ENCODE measurements at places on chromosomes 7 and 10.

GRCh38 chr10:26780793-26781601, 79.8 kb downstream of the ABI1 start:
- no peak for DNase-seq

GRCh38 chr10:124226271-124227054, 133.1 kb upstream of the CHST15 start:
- DNase-seq: no peak

DNA sequence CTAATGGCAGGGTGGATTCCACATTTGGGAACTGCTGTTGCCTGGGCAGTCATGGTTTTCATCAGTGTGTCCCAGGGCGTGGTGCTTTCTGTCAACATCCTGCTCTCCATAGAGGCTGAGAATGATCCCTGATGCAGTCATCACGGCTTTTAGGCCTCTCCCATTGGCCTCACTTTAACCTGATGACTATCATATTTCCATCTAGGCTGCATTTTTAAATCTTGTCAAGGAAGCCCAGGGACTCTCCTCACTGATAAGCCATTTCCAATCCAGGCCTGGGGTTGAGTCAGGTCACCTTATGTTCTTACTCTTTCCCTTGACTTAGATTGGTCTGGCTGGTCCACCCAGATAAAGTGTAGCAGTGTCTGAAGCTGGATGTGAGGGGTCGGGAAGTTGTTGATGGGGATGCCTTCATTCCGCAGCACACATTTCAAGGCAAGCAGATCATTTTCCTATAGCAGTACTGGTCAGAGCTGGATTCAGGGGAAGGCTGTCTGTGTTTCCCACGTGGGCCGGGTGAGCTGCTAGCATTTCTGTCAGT, 177.0 kb downstream of the AUTS2 start:
- DNase-seq: no peak

- DNase-seq: no peak
Observed at GRCh38 chr10:92395271-92395670, 104.3 kb downstream of the MARCHF5 start.

DNA sequence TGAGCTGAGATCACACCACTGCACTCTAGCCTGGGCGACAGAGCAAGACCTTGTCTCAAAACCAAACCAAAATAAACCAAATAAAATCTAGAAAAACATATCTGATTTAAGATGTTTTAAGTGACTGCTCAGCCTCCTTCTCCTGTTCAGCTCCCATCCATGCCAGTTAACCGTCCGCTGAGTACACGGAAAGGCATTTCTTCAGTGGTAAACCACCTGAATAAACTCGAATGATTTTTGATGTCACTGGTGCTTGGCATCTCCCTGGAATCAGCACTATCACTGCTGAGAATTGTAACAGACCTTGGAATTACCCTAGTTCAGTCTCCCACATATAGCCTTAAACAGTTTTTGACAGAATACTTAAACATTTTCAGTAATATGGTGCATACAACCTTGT, 24.1 kb upstream of the NRCAM start:
- no peak for DNase-seq

DNA sequence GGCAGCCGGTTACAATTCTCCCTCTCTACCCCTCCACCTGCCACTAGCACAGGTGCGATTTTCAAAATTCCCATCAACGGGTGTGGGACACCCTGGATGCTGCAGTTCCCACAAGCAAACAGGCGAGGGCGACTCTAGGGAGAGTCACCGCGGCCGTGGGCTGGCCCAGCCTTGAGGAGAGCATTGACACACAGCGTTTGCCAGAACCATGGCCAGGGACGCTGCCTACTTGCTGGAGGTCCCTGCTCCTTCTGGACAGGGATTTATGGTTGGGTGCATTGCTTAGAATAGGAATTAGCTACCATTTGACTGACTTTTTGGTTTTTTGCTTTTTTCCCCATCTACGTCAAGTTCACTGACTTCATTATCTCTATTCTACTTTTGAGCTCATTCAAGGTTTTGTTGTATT, 19.0 kb upstream of the CLDN4 start:
- no peak for DNase-seq

DNA sequence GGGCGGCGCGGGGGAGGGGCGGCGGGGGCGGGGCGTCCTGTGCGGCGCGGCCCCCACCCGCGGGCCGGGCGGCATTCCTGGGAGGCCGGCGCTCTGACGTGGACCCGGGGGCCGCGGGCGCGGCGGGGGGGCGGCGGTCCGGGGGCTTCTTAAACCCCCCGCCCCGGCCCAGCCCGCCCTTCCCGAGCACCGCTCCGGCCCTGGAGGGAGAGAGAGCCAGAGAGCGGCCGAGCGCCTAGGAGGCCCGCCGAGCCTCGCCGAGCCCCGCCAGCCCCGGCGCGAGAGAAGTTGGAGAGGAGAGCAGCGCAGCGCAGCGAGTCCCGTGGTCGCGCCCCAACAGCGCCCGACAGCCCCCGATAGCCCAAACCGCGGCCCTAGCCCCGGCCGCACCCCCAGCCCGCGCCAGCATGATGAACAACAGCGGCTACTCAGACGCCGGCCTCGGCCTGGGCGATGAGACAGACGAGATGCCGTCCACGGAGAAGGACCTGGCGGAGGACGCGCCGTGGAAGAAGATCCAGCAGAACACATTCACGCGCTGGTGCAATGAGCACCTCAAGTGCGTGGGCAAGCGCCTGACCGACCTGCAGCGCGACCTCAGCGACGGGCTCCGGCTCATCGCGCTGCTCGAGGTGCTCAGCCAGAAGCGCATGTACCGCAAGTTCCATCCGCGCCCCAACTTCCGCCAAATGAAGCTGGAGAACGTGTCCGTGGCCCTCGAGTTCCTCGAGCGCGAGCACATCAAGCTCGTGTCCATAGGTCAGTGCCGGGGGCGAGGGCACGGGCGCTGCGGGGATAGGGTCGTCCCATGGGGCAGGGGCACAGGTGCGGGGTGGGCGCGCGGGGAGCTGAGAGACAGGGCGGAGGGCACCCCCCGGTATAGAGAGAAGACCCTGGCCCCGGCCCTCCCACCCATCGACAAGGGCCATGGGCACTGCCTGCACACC, at the start of gene FLNC:
Gene FLNC, plus strand, starts transcription at position 176 of the 947 bp plus-strand sequence. Its CDS starts 232 bp downstream, at position 408.
- no peak for DNase-seq

DNA sequence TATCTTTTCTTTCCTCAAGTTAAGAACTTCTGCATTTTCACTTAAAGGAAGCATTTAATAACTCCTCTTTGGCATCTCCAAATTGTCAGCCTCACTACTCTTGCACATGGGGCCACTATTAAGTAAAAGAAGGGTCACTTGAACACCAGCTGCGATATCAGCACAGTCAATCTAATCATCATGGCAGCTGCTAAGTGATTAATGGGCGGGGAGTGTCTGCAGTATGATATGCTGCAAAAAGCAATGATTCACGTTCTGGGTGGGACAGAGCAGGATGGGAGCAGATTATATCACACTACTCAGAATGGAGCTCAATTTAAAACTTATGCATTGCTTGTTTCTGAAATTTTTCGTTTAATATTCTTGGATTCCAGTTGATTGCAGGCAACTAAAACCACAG, 447.4 kb upstream of the PFKP start:
- no peak for DNase-seq

DNA sequence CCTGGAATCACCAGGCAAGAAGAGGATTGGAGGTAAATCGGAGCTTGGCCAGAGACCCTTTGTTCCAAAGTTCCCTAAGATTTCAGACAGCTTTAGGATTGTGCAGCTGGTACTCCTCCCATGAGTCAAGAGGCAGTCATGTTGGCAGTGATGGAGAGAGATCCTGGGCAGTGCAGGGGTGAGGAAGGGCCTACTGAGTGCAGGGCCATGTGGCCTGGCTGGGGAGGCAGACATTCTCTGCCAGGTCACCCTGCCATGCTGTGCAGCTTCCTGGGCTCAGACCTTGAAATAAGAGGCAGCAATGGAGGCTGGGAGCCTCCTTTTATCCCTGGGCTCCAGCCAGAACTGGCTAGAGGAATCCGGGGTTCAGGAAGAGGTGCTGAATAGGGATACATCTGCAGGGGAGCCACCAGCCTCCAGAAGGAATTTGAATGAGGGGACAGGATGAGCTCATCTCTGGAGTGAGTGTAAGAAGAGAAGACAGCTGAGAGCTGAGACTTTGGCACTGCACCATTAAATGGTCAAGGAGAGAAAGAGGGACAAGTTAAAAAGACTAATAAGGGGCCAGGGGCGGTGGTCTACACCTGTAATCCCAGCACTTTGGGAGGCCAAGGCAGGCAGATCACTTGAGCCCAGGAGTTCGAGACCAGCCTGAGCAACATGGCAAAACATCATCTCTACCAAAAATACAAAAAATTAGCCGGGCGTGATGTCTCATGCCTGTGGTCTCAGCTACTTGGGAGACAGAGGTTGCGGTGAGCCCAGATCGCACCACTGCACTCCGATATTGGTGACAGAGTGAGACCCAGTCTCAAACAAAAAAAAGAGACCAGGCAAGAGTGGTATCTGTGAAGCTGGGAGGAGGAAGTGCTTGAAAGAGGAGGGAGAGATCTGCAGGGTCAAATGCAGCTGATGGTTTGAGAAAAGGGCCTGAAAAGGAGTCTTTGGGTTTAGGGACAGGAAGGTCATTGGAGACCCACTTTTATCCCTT, 12.0 kb downstream of the SFTPD start:
- no peak for DNase-seq

DNA sequence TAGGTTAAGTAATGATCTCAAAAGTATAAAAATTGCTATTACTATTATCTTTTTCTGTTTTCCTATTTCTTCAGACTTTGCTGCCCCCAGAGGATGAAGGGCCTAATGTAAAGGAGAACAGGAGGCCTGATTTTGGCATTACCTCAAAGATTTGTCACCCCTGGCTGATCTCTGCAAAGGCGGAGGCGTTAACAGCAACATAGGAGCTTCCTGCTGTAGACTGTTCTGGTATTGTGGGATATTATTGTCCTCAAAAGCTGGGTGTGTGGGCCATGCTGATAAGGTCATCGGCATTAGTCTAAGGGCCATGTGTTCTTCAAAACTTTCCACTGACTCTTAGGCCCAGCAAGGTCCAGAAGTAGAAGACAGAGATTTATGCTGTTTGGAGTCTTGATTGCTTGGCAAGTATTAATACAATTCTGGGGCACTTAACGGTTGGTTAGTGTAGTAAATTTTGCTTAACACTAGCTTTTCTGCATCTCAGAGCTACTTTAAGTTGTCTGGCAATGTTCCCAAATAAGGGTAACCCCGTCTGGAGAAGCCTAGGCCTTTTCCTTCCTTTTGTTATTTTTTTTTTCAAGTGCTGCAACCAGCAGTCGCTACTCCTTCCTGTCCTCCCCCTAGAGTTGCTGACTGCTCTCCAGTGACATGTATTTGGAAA, 14.0 kb upstream of the ENTPD1 start:
- no peak for DNase-seq

DNA sequence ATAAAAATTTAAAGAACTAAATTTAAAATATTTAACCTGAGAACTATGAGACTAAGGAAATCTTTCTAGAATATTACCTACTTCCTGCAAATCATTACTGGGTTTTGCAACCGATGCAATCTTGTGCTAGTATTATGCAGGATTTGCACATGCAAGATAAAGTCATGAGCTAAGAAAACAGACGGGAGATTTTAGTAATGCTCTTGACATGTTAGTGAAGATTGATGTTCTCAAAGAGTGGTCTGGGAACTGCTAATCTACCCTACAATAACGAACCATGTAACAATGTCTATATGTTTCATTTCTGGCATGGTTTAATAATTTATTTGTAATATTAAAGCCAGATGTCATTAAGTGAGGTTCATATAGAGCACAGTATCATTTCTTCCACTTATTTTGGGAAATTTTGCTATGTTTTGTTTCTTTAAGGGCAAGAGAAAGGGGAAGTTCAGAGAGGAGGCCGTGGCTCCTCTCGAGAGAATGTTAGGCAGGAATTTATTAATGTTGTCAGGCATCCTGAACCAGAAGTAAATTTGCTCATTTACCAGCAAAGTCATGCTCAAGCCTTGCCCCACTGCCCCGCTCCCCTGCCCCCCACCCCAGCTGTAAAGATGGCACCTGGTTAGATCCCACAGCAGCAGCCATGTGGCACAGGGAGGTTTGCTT, 22.8 kb downstream of the LRRC17 start:
- DNase-seq: no peak

DNA sequence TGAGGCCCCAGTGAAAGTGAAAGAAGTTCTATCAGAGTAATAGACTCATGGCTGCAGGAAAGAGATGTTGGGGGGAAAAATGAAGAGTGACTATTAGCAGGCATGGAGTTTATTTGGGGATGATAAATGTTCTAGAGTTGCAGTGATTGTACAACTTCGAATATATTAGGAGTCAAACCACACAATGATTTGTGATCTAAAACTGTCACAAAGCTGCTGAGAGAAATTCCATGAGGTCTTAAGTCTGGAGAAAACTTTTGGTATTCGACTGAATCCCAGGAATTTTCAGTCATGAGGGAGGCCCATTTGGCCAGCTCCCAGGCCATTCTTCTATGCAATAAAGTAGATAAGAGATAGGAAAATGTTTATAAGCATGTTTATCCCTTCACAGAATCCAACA, 55.9 kb upstream of the UNC5B start:
- no peak for DNase-seq

DNA sequence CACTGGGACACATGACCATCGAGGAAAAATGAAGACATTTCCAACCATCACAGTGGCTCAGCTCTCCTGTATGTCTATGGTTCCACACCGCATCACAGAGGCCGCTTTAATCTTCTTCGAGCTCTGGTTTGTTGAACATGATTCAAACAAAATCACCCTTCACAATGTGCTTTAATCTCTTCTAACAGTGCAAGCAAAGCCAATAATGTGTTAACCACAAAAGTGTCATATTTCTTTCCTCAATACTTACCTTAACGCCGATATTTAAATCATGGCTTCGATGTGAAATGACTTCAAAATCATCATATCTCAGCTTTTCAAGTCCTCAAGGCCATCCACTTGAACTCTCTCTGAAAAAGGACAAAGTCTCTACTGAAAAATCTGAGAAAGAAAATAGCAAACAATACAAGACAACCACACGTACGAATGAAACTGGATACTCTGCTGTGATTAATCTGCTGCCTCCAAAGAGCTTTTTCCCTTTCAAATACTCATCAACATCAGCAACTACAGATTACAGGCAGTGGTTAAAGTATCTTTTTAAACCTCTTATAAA, 23.0 kb upstream of the SVIL start:
- DNase-seq: no peak

- peak; percentile 84 for DNase-seq
Observed at GRCh38 chr10:1631282-1631681, 106.0 kb downstream of the ADARB2 start.

DNA sequence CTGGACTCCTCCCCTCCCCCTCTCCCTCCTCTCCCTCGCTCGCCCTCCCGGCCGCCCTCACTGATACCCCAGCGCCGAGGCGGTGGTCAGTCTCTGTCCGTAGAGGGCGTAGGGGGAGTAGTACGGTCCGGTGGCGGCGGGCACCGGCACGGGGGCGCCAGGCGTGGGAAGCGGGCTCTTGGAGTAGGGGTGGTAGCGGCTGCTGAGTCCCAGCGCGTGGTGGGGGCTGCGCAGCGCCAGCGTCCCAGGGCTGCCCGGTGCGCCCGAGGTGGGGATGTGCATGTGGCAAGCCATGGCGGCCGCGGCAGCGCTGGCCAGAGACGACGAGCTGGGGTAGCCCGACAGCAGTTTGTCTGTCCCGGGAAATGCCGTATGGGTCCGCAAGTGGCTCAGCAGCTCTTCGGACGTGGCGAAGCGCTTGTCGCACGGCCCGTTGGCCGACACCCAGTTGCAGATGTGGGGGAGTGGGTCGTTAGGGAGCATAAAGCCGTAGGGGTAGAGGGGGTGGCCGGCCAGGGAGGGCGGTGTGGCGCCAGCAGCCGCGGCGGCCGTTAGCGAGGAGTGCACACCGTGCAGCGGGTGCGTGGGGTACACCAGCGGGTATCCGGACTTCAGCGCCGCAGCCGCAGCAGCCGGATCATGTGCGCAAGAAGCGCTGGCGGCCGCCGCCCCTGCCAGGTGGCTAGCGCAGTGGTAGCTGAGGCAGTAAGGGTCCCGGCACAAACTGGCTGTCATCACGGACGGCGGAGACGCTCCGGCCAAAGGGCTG, 2.7 kb downstream of the ZNF503 start:
- no peak for DNase-seq

- DNase-seq: no peak
Observed at GRCh38 chr7:958221-959200, 4.0 kb upstream of the ADAP1 start.

Measured in Jurkat, Clone E6-1 (cell line).